ENCODE measurements at places on chromosomes 4 and X.

DNA sequence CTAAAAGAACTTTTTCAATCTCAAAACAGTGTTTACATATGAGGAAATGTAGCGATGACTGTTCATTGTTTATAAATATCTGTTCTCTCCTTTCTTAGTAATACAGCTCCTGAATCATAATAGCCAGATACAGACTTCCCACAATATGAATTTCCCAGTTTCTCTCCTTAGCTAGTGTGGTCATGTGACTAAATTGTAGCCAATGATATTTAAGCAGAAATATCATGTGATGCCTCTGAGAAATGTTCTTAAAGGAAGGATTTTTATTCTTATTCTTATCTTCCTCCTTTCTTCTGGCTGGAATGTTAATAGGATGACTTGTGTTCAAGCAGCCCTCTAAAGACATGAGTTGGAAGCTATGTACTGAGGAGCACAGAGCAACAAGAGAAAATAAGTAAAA lies 383.7 kb upstream of the ATOH1 start:
- no peak for DNase-seq

DNA sequence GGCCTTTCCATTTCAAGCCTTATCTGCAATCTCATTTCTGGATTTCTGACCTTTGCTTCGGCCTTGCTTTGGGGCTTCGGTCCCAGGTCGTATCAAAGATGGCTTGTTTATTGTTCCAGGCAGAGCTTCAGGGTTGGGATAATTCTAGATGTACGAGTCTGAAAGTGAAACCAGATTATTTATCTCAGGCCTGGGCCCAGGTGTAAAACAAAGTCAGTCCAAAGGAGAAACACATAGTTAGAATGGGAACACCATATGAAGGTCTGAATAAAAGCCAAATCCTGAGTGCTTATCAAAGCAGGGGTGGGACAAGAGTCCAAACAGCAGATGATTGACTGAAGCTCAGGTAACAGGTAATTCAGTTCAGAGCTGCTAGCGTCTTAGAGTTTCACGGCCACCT lies 17.1 kb downstream of the PRIMPOL start:
- no peak for DNase-seq

DNA sequence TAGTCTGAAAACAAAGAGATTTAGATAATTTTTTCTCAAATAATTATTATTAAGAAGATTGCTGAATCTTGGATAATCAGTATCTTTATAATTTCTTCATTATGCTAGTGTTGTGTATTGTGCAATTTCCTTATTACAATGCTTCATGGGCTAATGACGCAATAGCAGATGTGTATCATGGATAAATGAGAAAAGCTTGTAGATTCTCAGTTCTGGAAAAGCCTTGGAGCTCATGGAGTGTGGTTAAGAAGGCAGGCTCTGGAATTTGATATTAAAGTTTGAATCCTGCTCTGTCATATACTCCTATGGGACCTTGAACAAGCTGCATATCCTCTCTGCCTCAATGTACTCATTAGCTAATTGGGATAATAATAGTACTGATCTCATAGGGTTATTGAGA lies 18.9 kb upstream of the CXCL8 start:
- DNase-seq: no peak

- DNase-seq: no peak
These were observed 124.1 kb upstream of the PDHA2 start for GRCh38 chr4:95715830-95716229.

- DNase-seq: no peak
These were observed 13.2 kb downstream of the GALNT7 start for GRCh38 chr4:173181848-173182247.

DNA sequence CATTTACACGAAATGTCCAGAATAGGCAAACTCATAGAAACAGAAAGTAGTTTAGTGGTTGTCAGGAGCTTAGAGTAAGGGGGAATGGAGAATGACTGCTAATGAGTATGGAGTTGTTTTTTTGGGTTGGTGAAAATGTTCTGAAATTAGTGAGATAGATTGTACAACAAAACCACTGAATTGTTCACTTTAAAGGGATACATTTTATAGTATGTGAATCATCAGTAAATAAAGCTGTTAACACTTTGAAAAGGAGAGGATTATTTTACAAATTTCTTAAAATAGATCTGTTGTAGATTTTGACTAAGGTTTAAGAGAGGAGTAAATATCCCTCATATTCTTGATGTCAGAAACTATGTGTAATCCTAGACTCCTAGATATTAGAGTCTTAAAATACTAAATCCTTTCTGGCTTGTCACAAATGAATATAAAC lies 82.7 kb downstream of the RAPGEF2 start:
- no peak for DNase-seq

- DNase-seq: no peak
These were observed 231.7 kb downstream of the SPRY1 start for GRCh38 chr4:123628288-123628687.

DNA sequence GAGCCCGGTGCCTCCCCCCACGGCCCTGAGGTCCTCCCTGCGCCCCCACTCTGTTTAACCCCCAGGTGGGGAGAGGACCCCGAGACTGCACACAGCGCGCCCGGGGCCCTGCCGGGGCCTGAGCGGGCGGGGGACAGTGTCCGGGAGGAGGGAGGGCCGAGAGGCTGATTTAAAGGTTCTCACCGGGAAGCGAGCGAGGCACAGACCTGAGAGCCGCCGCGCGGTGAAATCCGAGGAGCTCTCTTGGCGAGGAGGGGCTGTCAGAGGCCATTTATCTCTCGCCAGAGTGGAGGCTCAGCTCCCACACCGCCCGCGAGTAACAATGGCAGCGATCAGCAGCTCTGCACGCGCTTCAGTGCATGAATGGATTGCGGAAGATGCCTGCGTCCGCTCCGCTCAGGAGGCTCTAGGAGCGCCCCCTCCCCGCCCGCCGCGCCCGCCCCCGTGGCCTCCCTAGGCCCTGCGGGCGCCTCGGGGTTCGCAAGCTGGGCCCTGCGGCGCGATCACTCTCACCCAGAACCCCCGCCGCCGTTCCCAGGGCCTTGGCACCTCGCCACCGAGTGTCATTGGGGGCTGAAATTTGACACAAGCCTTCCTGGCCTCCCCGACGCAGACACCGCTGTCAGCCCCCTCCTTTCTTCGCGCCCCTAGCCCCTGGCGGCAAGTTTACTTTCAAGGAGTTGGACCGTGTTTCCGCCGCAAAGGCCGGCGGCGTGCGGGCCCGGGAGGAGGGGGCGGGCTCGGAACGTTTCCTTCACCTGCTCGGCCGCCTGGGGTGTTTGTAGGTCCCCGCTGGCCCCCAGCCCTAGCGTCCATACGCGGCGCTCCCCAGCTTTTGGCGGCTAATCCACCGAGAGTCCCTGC lies 48.7 kb upstream of the BCOR start:
- DNase-seq: peak; percentile 93

- DNase-seq: peak; percentile 74
These were observed 3.0 kb upstream of the MAB21L2 start for GRCh38 chr4:150578745-150579501.

- DNase-seq: no peak
These were observed 12.8 kb upstream of the TMSB4X start for GRCh38 chrX:12962041-12962504.
